ENCODE measurements at places on chromosomes 6 and 20. TPM values are rescaled to one million over a fixed set of nuclear protein-coding genes. Genes with fewer than 3 reads are reported as not detected.

HAO1 gene
- total RNA-seq = not detected

- DNase-seq = no peak
These were observed 5.0 kb downstream of the BCL2L1 start for GRCh38 chr20:31717478-31718201.

- no peak for DNase-seq
These were observed 349.8 kb downstream of the DHX35 start for GRCh38 chr20:39311851-39312506.

FAM217A gene
- total RNA-seq = not detected

- peak; percentile 70 for DNase-seq
These were observed 148.5 kb downstream of the MRPL14 start for GRCh38 chr6:43978473-43979346.

C6orf118 gene
- not detected for total RNA-seq

GRCh38 chr6:107209406-107210305 lies 94.3 kb upstream of the BEND3 start:
- no peak for DNase-seq

DTNBP1 gene
- total RNA-seq = 13.2 TPM

- DNase-seq = no peak
These were observed 94.1 kb upstream of the NT5E start for GRCh38 chr6:85355816-85356215.

DNA sequence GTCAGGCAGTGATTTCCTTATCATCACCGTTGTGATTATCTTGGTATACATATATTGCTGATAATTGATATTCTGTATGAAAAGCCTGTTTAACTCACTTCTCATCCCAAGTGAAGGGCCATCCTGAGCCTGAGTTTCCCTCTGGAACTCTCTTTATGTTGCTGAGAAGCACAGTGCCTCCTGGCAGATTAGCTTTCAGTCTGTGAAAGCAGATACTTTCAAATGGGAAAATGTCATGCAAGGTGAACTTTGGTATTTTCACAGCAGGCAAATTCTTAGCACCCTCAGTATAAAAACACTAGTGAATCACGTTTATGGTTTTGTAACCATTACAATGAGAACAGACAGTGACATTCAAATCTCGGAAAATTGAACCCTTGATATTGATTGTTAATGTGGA lies 151.6 kb downstream of the PRIM2 start:
- no peak for DNase-seq

DNA sequence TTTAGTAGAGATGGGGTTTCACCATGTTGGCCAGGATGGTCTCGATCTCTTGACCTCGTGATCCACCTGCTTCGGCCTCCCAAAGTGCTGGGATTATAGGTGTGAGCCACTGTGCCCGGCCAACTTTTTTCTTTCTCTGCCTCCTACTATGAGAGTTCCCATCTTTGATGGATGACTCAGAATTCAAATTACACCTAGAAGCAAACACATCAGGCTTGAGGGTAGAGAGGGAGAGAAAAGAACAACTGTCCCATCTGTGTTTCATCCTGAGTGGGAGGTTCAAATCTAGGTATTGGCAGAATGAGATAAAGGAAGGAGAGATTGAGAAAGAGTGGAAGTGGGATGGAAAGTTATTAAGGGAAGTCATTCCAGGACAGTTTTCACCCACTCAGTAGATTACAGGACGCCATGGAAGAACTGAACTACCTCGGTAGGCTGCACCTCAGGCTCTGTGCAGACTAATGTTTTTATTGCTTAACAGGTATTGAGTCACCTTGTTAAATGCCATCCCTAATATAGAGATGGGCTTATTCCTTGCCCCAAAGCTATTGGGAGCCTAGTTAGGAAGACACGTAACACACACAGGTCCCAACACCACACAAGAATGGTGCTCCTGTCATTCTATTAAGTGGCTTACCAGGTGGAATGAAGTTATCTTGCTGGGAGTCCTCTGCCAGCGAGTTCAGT lies 275.7 kb downstream of the SOX4 start:
- DNase-seq = no peak

DNA sequence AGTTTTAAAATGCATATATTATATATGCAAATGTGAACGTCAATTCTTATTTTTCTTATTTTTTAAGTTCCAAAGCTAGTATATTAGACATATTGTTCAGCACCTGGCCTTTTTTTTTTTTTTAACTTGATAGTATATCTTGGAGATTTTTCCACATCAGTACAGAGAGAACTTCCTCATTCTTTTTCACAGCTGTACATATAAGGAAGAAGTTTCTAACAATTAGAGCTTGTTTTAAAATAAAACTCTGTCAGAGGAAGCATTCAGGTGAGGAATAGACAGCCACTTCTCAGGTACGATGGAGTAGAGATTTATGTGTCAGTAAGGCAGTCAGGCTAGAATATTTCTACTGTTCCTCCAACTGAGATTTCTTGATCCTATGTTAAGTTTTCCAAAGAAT lies 233.1 kb upstream of the SUPT3H start:
- no peak for DNase-seq

GRCh38 chr6:125285936-125286335 lies 15.8 kb downstream of the HDDC2 start:
- DNase-seq = no peak

CST2 gene
- total RNA-seq = not detected

ADGRB3 gene
- 0.39 TPM for total RNA-seq

GRCh38 chr6:136031982-136032381 lies 180.5 kb downstream of the PDE7B start:
- DNase-seq = no peak

DNA sequence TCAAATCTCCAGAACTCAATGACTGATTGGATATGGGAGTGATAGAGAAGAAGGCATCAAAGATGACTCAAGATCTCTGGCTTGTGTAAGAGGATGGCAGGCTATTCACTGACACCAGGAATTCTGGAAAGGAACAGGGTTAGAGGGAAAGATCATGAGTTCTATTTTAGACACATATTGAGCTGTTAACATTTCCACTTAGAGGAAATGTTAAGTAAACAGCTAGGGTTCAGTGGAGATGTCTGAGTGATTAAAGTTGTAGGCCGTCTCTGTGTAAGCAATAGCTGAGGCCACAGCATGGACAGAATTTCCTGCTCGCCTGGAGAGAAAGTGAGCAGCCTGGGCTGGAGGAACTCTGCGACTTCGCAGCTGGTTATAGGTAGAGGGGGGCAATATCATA lies 21.0 kb downstream of the ZC3H12D start:
- DNase-seq = no peak

GRCh38 chr6:116018976-116019375 lies 41.7 kb downstream of the FRK start:
- no peak for DNase-seq

DNA sequence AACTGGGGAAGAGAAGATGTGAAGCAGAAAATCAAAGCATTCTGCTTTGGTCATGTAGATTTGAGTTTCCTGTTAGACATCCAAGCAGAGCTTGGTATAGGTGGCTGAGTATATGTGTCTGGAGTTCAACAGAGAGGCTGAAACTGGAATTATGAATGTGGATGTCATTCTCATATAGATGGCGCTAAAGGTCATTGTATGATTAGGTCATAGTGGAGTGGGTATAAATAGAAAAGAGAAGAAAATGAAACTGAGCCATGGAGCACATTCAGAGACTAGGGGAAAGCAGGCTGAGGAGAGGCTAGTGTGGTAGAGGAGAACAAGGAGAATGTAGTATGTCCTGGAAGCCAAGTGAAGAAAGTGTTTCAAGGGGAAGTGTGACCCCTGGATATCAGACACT lies 295.6 kb upstream of the PLN start:
- no peak for DNase-seq
